Activated CD8-positive, alpha-beta memory T cell treated with anti-CD3 and anti-CD28 coated beads for 1 hour (primary cell): ENCODE measurements at places on chromosomes 2 and 18.

GRCh38 chr18:3471141-3471648, 21.2 kb downstream of the TGIF1 start:
- DNase-seq, result no peak

DNA sequence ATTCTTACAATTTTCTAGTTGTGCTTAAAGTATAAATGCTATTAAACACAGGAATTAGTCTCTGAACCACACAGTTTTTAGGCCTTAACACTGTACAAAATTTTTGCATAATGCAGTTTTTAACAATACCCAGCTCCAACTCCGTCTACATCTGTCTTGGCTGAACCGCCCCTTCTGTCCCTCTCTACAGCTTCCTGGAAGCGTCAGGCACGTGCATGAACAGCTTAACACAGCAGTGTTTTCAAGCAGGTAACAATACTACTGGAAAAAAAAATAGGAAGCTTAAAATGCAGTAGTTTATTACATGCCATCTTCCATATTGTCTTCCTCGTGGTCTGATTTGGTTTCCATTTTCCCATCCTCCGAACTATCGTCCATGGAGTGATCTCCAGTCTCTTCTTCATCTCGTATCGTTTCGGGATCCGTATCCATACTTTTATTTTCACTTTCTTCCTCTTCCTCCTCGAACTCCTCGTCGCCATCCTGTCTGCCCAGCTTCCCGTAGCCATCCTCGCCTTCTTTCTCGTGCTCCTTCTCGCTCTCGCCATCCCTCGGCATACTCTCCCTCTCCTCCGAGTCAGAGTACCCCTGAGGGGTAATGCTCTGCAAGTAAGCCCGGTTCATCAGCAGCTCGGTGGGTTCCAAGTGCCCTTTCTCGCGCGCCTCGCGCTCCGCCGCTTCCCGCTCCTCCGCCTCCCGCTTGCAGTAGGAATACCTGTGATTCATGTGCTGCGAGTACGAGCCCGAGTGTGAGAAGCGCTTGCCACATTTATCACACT, 130.6 kb downstream of the ZEB2 start:
- DNase-seq, result no peak

GRCh38 chr2:21104030-21104660, 19.6 kb upstream of the TDRD15 start:
- DNase-seq, result no peak

DNA sequence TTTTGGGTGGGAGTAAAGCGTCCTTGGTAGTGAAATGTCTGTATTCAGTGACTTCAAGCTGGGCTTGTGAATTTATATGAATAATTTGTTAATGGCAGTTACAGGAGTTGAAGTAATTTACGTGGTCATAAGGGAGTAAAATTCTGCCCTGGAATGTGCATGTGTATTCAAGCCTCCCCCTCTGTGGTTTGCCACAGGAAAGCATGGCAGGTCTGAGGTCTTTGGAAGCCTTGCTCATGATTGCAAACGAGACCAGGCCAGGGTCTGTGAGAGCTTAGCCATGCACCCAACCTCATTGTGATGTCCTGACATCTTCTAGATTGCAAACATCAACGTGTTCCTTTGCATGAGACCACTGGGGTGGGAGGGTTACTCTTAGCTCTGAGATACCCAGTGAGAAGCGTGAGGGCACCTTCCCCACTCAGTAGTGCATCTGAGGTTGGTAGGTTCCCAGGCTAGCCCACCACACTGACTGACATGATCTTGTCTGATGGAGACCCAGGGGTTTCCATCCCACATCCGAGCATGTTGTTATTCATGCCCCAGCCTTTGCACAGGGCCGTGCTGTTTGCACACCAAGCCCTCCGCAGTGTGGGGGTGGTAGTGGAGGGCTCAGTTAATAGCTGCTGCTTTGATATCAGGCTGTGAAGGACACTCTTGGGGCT, 216.5 kb downstream of the KLHL29 start:
- DNase-seq, result no peak

DNA sequence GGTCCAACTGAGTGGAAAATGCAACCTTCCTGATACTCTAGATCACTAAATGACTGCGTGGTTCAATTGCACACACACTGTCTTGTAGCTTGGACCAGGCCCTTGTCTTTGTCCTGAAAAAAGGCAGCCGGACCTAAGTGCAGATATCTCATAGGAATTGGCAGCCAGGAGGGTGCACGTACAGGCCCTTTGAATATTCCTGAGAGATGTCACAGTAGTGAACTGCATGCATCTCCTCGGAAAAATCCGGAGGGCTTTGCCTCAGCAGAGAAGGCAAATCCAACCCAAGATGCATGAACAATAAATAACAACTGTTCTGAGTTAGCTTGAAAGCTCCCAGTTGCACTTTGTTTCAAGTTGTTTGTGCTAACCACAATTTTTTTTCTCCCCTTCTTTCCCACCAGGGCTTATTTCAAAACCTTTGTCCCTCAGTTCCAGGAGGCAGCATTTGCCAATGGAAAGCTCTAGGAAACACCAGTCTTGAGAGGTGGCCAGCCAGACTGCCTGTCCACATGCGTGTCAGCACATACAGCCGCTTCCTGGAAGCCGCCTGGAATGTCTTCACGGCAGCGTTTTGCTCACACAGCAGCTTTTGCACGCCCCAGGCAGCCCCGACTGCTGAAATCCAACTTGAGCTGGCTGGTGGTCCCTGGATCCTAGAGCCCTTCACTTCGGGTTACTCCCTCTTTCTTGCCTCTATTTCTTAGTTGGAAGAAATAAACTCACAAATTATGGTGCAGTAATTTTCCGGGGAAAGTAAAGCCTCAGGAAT, 54.4 kb upstream of the FOSL2 start:
- no peak for DNase-seq

DNA sequence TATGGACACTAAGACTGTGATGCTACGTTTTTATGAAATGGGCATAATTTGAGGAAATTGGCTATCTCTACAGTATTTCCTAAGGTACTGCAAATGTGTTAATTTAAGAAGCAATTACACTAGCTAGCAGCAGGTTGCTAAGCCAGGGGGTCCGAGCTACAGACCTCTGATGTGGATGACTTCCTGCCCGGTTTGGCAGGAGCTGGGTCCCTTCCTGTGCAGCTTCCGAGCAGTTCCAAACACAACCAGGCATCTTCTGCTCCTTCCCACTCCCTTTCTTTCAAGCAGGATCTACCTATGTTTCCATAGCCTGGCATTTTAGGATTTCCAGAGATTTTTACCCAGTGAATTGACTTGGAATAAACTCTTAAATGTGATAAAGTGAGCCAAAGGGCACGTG, 55.7 kb downstream of the SCN2A start:
- DNase-seq, result no peak

DNA sequence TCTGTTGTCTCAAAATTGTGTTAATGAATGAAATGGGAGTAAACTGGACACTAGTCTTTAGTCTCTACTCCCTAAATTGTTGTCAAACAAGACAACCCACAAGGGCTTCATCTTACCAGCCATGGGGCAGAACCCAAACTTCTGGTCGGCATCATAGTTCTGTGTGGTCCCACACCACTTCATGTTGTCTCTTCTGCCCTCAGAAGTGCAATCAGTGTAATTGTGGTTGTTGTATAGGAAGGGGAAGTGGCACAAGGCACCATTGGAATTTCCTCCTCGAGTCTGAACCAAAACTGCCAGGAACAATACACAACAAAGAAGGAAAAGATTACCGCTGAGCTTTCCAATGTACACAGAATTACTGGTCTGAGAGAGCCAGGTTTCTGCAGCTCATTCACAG, 12.6 kb downstream of the FN1 start:
- DNase-seq, result no peak

- DNase-seq, result no peak
Observed at GRCh38 chr2:64203131-64203857, 59.1 kb upstream of the PELI1 start.

DNA sequence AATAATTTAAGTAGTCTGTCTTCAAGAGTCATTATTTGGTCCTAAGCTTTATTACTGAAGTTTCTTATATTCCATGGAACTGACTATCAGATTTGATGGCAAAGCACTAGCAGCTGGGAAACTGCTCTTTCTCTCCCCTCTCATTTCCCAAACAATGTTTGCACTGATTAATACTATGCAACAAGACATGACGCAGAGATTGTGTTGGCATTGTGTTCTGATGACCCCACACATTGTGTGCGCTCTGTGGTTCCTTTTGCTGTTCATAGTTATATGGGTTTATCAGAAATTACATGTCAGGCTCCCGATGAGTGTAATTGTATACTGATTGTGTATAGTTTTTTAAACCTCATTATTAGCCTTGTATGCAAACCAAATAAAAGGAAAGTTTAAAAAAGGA, 331.6 kb upstream of the FANCL start:
- no peak for DNase-seq

GRCh38 chr18:7896161-7896560, 329.0 kb downstream of the PTPRM start:
- no peak for DNase-seq

GRCh38 chr2:36889795-36890194, 76.5 kb downstream of the STRN start:
- no peak for DNase-seq

DNA sequence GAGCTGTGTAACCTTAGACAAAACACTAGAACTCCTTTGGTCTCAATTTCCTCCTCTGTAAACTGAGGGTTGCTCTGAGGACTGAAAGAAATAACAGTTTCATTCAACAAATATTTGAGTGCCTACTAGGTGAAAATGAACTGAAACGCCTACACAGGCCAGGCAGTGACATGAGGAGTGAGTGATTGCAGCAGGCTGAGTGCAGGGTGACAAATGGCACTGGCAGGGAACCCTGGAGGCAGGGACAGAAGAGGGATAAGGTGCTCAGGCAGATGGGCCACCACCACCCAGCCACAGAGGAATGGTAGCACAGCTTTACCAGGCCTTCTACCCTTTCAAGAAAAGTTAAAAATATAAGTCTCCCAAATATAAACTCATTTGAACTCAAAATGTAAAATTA, 11.5 kb upstream of the RNU4ATAC start:
- no peak for DNase-seq

DNA sequence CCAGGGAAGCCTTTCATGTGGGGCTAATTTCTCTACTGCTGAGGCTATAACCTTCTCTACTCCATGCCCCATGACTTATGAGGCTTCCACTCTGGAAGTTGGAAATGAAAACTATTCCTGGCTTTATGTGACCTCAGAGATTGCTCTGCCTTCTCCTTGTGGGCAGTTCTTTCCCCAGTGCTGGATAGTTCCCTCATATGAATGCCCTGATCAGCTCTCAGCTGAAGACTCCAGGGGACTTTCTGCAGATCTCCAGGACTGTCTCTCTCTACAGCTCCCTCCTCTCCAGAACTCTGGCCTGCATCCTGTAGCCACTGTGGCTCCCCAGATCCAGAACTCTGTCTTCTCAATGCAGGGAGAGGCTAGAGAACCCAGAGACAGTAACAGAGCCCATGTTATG, 235.1 kb downstream of the SEPTIN10 start:
- no peak for DNase-seq

- DNase-seq, result no peak
Observed at GRCh38 chr18:39969803-39970494, 1985.1 kb upstream of the PIK3C3 start.
